Activated CD4-positive, alpha-beta T cell treated with anti-CD3 and anti-CD28 coated beads, Interleukin-10, Interleukin-2, amounts not matched to agents 100 ng/mL and 50 ng/mL, durations not matched to agents 16 hours and 8 hours (primary cell): ENCODE measurements at places on chromosomes 6 and 20.

DNA sequence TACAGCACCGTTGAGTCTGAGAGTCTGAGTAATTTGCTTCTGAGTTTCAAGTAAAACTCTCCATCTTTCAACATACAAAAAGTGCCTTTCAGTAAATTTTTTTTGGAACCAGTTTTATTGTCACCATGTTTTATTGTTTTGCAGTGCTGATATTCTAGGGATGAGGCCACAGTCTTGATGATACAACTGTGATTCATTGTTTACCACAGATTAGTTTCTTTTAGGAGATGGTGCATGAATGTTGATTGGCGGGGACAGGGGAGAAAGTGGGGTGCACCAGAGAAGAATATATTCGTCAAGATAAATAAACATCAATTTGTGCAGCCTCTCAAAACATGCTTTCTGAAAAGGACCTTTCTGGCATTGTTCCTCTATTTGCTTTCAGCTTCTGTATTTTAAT, 109.0 kb downstream of the MCHR2 start:
- DNase-seq = no peak

- no peak for DNase-seq
Observed at GRCh38 chr6:127341471-127342202, 1.8 kb downstream of the ECHDC1 start.

DNA sequence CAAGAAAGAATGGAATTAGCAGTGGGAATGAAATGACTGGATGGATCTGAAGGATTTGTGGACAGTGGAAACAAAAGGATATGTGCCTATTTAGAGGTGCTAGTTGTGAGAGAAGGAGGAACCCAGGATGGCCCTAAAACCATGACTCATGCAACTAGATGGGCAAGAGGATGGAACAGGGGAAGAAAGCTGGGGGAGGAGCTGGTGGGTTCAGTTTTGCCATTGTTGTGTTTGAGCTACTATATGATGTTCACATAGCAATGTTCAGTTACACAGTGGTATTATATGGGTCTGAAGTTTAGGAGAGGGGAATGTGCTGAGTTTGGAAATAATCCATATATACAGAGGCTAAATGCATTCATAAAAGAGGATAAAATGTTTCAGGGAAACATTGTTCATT, 125.7 kb upstream of the SSTR4 start:
- DNase-seq = no peak

GRCh38 chr6:170063851-170064602, 226.9 kb downstream of the DLL1 start:
- DNase-seq = no peak

DNA sequence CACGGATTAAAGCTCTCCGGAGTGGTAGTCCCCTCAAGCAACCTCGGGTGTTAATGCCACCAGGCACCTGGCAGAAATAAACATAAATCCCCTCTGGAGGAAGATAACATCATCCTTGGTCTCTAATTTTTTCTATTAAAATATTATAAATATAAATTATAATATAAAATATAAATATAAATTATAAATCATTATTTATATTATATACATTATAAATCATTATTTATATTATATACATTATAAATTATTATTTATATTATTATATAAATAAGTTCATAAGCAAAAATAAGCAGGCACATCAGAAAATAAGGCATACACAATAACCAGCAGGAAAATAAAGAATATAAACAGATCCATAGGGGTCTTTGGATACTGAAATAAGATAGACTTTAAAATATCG, 39.2 kb downstream of the GABRR2 start:
- no peak for DNase-seq

DNA sequence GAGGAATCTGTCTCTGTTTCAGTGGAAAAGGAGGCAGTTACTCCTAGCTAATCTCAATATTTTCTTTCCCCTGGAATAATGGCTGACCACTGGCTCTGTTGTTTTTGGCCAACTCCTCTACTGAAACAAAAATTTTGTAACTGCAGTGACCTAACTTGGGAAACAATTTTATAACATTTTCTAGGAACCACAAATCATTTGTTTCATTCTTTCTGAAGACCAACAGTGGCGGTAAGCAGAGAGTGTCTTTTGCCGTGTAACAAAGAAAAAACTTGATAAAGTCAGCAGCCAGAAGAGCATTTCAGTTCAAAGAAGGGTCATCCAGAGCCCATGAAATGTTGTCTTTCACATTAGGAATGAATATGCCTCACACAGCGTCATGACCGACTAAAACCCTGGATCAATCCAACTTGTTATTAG, 11.8 kb upstream of the BFSP1 start:
- DNase-seq = no peak

GRCh38 chr6:16731478-16732051, 29.7 kb downstream of the ATXN1 start:
- peak; percentile 86 for DNase-seq

DNA sequence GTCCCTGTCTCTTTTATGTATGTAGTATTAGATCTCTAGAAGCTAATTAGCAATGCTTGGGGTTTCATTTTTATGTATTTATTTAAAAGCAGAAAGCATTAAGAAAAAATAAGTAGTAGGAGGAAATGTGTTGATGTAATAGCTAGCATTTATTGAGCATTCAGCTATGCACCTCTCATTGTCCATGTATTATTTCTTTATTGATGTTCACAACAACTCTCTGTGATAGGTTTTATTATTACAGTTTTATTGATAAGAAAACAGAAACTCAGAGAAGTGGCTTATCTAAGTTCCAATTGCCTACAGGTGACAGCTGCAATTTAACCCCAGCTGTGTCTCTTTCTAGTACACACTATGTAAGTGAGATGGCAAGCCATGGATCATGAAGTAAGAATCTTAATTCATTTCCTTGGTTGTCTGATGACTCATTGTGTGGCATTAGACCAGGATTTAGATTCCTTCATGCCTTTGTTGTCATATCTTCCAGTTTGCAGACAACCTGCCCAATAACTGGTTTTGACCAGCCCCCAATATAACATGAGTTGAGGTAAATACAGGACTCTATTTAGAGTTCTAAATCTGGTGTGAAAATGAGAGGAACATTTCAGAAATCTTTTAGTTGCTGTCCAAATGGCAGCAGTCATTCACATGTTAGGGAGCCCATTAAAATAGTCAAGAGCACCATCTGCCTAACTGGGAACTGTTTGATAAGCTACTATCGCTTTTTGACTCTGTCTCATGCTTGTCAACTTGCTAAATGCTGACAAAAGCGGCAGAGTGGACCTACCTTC, 170.8 kb upstream of the PHACTR1 start:
- DNase-seq = no peak

DNA sequence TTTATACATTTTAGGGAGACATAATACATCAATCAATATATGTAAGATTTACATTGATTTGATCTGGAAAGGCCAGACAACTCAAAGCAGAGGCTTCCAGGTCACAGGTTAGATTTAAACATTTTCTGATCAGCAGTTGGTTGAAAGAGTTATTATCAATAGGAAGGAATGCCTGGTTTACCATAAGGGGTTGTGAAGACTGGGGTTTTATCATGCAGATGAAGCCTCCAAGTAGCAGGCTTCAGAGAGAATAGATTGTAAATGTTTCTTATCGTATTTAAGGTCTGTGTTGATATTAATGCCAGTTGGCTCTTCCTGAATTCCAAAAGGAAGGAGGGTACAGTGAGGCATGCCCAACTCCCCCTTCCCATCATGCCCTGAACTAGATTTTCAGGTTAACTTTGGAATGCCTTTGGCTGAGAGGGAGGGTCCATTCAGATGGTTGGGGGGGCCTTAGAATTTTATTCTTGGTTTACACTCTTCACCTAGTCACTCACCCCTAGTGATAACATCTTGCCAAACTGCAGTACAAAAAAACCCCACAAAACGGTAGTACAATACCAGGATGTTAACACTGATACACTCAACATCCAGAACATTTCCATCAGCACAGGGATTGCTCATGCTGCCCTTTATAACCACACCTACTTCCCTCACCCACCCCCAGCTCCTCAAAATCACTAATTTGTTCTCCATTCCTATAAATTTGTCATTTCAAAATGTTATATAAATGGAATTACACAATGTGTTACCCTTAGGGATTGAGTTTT, 259.6 kb upstream of the PLN start:
- DNase-seq = no peak

- DNase-seq = no peak
Observed at GRCh38 chr20:60001108-60001507, 42.9 kb downstream of the CDH26 start.

DNA sequence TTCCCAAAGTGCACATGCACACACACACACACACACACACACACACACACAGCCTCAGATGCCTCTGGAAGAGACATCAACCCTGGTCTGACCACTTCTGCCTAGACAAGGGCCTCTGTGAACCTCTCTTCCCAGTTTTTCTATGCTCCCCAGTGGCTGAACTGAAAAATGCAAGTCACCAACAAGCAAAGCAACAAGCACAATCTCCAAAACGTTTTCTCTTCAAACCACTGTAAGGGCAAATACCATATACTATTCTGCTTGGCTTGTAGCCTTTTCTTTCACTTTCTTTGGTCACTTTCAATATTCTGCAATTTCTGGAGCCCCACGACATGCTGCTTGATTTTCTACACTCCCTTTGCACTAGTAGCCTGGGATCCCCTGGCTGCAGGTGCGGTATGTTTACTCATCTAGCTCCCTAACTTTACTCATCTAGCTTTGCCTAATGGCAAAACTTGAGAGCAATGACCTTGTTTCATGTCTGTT, 121.4 kb upstream of the DST start:
- DNase-seq = peak; percentile 5

GRCh38 chr6:168390749-168391420, 50.1 kb upstream of the SMOC2 start:
- no peak for DNase-seq

GRCh38 chr6:28657381-28657768, 131.7 kb downstream of the GPX5 start:
- DNase-seq = no peak

GRCh38 chr6:153143200-153143599, 12.1 kb upstream of the RGS17 start:
- no peak for DNase-seq

DNA sequence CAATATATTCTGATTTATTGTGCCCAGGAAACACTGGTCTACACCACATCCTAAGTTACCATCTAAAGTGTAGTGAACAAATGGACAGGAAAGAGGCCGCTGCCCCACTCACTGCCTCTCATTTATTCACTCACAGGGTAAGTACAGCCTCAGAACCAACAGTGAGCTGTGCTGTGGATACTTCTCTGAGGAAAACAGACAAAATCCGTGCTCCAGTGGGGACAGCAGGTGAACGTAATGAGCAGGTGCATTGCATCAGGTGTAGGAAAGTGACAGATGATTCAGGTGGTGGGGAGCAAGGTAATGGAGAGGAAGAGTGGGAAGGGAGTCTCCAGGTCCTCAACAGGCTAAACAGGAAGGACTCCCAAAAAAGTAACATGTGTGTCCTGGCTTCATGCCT, 8.4 kb upstream of the ULBP2 start:
- DNase-seq = no peak

GRCh38 chr6:41642960-41643898, 5.0 kb downstream of the MDFI start:
- no peak for DNase-seq

- DNase-seq = no peak
Observed at GRCh38 chr6:56388415-56388755, 141.0 kb upstream of the COL21A1 start.

DNA sequence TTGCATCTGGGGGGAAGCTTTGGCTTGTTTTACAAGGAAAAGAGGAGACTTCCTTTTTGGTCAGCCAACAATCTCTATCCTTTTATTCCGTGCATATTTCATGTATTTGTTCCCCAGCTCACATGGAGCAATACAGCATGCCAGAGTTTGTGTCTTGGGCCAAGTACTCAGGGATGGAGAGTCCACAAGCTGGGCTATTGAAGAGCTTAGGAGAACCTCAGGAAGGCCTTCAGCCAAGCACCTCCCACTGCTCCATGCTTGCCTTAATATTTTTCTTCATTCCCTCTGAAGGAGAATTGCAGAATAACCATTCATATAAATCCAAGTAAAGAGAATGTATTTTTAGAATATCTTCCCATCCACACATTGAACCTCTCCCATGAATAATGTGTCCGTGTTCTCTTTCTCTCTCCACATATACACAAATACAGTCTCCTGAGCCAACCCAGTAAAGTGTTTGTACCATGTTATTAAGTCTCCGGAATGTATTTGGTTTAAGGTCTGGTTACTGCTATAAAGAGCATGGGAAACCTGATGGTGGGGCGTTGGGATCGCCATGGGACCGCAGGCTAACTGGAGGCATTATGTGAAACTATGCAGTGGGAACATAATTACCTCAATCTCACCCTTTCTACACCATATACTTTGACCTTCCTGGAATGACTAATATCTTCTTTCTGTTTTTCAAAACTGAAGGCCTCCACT, 3.0 kb downstream of the LAMA4 start:
- DNase-seq = no peak

DNA sequence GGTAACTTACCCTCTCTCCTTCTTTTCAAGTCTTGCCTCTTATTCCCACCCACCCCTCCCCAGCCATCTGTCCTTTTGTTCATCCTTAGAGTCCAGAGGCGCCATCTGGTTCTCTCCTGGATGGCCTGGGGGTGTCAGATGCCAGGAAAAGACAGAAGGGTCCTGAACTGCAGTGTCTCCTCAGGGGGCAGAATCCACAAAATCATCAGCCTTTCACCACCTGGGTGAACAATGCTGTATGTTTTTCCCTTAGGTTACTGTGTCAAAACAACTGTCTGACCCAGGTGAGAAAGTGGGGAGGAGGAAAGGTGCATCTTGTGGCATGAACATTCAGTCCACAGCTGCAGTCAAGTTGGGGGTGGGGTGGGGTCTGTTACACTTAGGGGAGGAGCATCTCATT, 47.9 kb upstream of the FYN start:
- DNase-seq = no peak

DNA sequence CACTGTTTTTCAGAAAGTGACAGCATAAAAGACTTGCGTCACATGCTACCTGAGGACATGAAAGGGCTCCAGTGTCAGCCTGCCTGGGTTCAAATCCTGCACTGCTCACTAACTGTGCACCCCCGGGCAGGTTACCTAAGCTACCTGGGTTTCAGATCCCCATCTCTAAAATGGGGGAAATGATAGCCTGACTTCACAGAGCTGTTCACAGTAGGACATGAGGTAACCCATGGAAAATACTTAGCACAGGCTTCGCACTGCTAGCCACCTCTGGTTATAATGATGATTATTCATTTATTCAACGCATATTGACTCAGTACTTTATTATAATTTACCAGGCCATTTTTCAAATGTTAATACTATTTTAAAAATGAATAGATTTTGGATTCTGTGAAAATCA, 23.0 kb downstream of the TBC1D7 start:
- no peak for DNase-seq

DNA sequence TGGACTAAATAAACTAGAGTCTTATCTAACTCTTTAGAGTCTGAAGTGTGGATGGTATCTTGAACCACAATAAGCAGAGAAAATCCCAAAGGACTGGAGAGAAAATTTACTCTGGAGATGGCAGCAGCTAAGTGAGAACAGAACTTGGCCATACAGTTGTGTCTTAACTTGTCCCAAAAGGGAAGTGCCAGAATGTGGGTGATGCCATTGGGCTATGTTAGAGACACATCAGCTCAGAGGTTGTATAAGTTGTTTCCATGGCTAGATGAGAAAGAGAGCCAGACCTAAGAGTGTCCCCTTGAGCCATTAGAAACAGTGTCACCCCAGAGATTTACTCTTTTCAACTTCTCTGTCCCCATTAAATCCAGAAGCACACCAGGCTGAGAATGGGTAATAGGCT, 36.2 kb downstream of the FOXO3 start:
- no peak for DNase-seq
